ENCODE measurements at places on chromosomes 16 and 17.

GRCh38 chr17:57092171-57092570, 7.1 kb downstream of the AKAP1 start:
- no peak for DNase-seq

DNA sequence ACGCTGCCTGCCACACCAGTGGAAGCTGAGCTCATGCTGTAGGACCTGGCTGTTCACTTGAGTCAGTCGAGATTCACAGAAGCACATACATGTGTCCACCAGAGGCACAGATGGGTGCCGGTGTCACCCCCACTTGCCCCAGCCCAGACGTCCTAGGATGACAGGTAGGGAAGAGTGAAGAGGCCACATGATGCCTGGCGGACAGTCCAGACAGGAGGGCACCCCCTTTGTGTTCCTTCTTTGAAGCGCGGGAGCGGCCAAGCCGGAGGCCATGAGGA, 8.8 kb downstream of the UBE2I start:
- DNase-seq = no peak

GRCh38 chr17:57213180-57213825, 43.0 kb upstream of the MSI2 start:
- no peak for DNase-seq

DNA sequence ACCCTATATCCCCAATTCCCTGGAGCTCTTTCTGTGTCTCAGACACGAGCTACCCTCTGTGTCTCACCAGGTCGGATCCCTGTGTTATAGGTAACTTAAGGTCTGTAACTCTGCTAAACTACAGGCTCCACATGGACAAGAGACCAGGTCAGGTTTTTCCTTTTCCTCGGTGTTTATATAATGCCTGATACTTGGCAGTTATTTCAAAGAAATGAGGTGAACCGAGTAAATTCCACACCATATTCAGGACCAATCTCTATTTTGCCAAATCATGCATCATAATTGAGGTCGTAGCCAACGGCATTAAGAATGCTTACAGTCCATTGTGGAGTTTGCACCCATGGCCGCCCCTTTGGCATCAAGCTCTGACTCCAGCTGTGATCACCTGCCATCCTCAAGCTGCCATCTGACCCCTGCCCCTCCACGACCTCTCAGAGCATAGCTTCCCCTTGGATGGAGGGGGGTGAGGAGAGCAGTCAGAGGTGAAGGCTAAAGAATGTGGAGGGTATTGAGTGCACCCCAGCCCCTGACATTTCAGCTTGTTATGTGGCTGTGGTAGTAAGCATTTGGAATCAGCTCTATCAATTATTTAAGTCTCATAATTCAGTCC, 434.7 kb upstream of the RBFOX1 start:
- DNase-seq = no peak

DNA sequence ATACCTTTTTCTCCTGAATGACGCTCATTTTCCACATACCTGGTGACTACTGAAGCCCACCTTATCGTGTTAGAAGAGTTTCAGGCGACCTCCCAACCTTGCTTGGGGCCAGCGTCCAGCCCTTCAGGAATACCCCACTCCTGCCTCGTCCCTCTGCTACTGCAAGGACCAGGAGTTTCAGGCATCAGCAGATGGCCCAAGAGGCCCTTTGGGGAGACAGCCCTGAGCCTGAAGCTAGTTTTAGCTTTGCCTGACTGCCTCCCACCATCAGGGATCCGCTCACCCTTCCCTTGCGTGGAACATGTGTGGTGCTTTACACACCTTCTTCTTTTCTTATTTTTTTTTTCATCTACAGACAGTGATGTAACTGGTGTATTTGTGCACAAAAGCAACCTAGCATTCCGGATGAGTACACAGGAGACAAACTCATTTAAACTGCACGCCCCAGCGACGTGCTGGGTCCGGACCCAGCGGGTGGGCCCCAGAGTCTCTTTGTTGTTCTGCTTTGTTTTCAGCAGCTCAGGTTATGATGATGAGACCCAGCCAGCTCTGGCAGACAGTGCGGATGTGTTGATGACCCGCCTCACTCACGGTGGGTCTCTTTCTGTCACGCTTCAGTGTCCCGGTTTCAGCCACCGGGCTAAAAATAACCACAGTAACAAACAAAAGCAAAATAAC, 242.4 kb downstream of the C16orf95 start:
- DNase-seq = no peak

DNA sequence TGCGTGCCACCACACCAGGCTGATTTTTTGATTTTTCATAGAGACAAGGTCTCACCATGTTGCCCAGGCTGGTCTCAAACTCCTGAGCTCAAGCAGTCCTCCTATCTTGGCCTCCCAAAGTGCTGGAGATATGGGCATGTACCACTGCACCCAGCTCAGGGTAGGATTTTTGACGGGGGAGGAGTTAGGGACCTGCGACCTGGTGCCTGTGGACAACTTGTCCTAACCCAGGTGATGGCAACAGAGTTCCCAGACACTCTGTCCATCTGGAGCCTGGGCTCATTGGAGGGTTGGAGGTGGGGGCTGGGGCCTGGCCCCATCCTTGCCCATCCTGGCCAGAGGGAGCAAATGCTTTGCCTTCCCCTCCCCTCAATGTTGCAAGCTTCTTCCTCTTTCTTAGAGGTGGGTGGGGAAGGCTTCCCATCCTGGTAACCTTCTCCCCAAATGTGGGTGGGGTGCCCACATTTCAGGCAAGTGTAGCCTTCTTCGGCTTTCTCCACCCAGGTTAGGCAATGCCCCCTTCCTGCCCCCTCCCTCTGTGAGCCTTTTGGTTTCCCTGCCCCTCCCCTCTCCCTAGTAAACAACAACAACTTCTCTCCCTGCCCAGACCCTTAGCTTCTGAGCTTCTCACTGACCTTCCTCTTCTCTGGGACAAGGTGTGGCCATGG, 24.9 kb downstream of the RARA start:
- DNase-seq = no peak

DNA sequence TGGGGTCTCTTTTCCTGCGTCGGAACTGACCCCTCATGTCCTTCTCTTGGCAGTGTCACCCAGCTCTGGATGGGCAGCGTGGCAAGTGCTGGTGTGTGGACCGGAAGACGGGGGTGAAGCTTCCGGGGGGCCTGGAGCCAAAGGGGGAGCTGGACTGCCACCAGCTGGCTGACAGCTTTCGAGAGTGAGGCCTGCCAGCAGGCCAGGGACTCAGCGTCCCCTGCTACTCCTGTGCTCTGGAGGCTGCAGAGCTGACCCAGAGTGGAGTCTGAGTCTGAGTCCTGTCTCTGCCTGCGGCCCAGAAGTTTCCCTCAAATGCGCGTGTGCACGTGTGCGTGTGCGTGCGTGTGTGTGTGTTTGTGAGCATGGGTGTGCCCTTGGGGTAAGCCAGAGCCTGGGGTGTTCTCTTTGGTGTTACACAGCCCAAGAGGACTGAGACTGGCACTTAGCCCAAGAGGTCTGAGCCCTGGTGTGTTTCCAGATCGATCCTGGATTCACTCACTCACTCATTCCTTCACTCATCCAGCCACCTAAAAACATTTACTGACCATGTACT, 13.2 kb downstream of the IGFBP4 start:
- no peak for DNase-seq
